Activated T-helper 9 cell treated with anti-CD3 and anti-CD28 coated beads, Interleukin-2, amount 50 U/mL, for 16 hours (primary cell): ENCODE measurements at places on chromosomes 11 and 22.

DNA sequence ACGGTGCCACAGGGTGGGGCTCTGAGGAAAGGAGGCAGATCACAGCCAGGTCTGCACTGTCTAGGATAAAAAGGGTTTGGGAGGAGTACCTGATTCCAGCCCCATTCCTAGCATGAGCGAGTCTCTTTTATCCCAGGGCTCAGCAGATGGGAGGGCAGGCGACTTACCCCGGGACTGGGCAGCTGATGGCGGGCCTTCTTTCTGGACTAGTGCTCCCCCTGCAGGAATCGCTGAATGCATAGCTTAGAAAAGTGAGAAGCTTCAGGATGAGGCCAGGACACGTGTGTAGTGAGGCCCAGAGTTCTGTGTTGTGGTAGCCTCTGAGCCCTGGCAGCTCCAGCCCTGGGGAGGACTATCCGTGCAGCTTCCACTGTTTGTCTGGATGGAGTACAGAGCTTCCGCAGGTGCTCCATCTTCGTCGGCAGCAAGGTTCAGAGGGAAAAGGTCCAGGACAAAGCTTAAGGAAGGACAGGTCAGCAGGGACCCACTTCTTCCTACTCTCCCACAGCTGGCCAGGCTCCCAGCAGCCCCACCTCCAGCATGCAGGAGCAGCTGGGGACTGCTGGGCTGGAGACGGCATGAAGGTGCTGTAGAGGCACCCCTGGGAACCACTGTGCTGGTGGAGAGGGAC lies 30.4 kb downstream of the COMMD9 start:
- DNase-seq, result no peak

- no peak for DNase-seq
Observed at GRCh38 chr11:766106-766935, 11.0 kb downstream of the GATD1 start.

DNA sequence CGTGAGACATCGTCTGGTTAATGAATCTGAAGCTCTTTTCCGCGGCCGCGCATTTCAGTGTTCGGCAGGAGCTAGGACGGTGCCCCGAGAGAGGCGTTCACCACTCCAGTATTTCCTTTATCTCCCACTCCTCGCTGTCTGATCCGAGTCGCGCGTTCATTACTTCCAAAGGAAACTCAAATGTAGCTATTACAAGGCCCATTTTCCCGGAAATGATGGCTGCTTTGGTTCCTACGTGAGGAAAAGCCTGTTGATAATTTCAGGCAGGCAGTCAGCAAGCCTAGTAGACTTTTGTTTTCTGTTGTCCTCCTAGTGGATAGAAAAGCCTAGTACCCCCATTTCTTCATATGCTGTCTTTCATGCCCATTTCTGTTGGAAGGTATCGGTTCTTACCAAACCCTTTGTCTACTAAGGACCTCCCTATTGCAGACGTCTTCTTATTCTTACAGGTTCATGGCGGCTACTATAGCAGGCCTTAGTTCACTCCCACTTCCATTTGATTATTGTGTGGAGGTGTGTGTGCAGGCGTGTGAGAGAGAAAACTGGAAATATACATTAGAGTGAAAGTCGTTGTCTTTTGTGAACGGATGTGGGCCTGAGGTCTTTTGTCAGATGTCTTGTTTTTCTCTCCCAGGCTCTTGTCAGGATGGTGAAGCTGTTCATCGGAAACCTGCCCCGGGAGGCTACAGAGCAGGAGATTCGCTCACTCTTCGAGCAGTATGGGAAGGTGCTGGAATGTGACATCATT lies 737 bp downstream of the RBM4 start:
- peak; percentile 12 for DNase-seq

- no peak for DNase-seq
Observed at GRCh38 chr11:12362857-12363256, 14.5 kb upstream of the PARVA start.

- no peak for DNase-seq
Observed at GRCh38 chr22:49705216-49705971, 122.3 kb downstream of the BRD1 start.

GRCh38 chr22:11598492-11599440 lies 3929.2 kb upstream of the OR11H1 start:
- no peak for DNase-seq
